ENCODE measurements at places on chromosomes 11 and 22.

DNA sequence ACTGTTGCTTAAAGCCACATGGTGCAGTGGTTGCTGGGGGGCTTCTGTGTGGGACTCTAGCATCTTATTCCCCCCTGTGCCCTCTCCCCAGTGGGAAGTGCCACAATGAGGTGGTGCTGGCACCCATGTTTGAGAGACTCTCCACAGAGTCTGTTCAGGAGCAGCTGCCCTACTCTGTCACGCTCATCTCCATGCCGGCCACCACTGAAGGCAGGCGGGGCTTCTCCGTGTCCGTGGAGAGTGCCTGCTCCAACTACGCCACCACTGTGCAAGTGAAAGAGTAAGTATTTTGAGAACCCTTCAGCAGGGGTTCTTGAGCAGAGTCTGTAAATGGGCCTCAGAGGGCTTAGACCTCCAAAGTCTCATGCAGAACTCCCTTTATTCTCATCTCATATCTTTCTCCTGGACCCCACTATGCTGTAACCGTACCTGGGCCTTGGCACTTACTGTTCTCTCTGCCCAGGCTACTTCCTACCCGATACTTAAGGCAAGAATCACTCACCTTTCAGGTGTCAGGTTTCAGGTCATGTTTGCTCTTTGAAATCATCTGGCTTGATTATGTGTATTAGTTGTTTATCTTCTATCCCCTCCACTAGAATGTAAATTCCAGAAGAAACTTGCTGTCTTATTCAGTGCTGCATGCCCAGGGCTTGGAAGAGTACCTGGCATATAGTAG lies 32.4 kb downstream of the PIK3IP1 start:
- DNase-seq, result no peak

GRCh38 chr22:36331912-36332622 lies 55.7 kb downstream of the MYH9 start:
- peak; percentile 66 for DNase-seq

DNA sequence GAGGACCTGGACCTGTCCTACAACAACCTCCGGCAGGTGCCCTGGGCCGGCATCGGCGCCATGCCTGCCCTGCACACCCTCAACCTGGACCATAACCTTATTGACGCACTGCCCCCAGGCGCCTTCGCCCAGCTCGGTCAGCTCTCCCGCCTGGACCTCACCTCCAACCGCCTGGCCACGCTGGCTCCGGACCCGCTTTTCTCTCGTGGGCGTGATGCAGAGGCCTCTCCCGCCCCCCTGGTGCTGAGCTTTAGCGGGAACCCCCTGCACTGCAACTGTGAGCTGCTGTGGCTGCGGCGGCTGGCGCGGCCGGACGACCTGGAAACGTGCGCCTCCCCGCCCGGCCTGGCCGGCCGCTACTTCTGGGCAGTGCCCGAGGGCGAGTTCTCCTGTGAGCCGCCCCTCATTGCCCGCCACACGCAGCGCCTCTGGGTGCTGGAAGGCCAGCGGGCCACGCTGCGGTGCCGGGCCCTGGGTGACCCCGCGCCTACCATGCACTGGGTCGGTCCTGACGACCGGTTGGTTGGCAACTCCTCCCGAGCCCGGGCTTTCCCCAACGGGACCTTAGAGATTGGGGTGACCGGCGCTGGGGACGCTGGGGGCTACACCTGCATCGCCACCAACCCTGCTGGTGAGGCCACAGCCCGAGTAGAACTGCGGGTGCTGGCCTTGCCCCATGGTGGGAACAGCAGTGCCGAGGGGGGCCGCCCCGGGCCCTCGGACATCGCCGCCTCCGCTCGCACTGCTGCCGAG lies 1.5 kb downstream of the LRFN4 start:
- no peak for DNase-seq

DNA sequence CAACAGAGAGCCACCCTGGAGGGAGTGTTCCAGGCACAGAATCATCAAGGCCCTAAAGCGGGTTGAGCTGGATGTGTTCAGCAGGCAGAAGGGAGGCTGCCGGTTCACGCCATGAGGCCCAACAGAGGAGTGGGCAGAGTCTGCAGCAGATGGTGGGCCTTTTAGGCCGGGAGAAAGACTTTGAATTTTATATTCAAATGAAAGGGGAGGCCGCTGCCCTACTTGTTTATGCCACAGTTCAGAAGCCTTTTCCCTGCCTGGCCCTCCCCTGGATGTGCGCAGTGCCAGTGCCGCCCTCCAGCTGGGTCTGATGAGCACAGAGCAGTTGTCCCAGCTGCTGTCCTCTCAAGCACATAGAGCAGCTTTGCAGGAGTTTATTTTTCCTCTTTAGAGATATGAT lies 46.9 kb upstream of the TTC12 start:
- DNase-seq, result no peak

DNA sequence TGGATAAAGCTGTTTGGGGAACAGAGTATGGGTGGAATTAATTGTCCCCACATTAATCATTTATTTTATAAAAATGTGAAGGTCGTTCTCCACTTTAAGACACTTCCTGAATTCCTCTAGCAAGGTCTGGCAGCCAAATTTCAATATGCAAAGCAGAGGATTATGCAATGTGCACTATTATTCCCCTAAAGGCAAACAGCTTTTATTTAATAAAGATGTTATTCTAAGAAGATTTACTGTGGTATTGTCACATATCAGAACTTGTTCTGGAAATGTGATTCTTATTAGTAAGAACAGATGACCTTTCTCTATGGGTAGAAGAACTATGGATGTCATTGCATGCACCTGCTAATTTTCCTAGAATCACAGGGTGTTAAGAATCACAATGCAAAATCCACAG lies 1128.8 kb upstream of the CCDC90B start:
- DNase-seq, result no peak

- DNase-seq, result no peak
Observed at GRCh38 chr11:120649316-120649715, 137.8 kb downstream of the GRIK4 start.

GRCh38 chr11:71465054-71465453 lies 12.1 kb downstream of the NADSYN1 start:
- DNase-seq, result no peak

GRCh38 chr11:28659716-28660348 lies 551.6 kb downstream of the METTL15 start:
- no peak for DNase-seq

GRCh38 chr22:28922540-28923244 lies 39.3 kb downstream of the ZNRF3 start:
- no peak for DNase-seq

GRCh38 chr11:78365381-78365792 lies 52.2 kb downstream of the GAB2 start:
- DNase-seq, result no peak

DNA sequence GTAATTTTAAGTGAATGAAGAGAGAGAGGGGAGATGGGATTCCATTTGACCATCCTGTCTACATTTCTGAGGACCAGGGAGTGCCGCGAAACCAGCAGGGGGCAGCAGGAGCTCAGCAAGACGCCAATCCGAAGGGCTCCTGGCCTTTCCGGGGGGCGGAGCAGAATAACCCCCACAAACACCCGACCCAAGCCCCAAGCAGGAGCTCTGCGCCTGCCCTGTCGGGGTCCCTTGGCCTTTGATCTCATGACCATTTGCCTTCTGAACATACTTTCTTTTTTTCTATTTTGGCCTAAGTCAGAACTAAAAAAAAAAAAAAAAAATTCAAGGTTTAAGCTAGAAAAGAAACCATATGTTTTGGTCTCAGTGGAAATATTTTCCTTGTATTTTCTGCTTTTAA lies 21.9 kb upstream of the SCN2B start:
- peak; percentile 84 for DNase-seq

GRCh38 chr11:70297341-70297740 lies 26.9 kb downstream of the PPFIA1 start:
- DNase-seq, result no peak

DNA sequence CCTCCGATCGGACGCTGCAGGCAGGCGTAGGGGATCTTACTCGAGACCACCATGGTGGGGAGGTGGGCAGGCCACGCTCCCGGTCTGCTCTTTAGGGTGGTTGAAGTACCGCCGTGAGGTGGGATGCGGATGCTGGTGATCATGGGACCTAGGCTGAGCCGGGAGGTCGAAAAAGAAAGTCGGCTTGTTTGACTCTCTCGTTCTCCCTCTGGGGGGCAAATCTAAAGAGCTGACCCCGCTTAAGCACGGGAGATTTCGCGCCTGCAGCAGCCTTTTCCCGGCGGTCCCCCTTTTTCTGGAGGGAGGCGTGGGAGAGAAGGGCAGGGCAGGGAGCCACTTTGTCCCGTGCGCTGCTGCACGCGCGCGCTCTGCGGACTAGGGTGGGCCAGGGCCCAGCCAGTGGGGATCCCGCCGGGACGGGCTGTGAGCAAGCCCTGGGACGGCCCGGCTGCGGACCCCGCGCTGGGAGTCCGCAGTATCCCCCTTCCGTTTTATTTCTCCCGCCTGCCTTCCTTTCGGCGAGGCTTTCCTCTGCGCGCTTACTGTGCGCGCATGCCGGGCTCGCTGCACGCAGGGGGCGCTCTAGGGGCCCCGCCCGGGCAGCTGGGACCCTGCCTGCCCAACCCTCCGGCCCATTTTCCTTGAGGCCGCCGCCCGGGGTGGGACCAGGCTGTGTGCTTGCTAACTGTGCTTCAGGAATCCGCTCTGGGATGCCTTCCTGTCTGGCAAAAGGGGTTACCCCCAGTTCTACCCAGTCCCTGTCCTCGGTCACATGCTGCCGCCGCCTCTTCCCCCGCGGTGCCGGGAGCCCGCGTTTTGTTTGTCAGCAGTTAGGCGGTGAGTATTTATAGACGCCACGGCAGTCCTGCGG lies 81.0 kb downstream of the PRR5L start:
- peak; percentile 70 for DNase-seq

- no peak for DNase-seq
Observed at GRCh38 chr11:23138761-23139160, 278.5 kb upstream of the CCDC179 start.

GRCh38 chr11:106397787-106398501 lies 320.5 kb downstream of the AASDHPPT start:
- DNase-seq, result no peak

- no peak for DNase-seq
Observed at GRCh38 chr22:32764330-32765131, 37.0 kb upstream of the TIMP3 start.

- no peak for DNase-seq
Observed at GRCh38 chr22:47269516-47270088, 507.2 kb downstream of the TBC1D22A start.

- DNase-seq, result no peak
Observed at GRCh38 chr11:69697861-69698260, 6.0 kb downstream of the FGF19 start.

DNA sequence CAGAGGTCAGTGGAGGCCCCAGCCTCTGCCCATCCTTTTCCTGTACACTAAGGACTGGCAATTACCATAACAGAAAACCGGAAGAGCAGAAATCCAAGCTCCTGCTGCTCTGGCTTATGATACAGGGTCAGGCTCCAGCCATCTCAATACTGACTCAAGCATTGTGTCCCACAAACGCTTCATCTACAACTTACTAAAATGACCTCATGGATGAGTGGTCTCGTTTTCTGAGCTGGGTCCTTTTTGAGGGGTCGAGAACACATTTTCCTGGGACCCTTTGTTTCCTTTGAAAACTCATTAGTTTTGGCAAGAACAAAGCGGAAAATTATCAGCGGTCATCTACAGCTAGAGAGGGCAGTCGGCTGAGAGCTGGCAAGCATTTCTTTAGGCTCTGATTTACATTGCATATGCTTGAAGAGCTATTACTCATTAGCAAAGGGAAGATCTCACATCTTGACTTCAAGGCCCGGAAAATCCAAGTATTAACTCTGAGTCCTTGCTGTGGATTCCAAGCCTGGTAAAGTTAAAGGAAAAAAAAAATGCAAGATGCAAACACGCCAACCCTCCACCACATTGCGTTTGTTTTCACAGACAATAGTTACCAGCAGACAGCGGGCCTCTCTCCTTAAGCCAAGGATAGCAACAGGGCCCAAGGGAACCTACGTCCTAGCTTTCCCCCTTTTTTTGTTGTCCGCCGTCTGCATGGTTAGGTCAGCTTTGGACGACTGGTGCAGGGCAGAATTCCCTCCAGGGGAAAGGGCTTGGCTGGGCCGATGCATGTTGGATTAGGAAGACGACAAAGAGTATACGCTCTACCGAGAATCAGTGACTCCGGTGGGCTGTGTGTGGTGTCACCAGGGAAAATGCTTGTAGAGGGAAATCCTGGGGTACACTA lies 1.8 kb downstream of the TESMIN start:
- no peak for DNase-seq

DNA sequence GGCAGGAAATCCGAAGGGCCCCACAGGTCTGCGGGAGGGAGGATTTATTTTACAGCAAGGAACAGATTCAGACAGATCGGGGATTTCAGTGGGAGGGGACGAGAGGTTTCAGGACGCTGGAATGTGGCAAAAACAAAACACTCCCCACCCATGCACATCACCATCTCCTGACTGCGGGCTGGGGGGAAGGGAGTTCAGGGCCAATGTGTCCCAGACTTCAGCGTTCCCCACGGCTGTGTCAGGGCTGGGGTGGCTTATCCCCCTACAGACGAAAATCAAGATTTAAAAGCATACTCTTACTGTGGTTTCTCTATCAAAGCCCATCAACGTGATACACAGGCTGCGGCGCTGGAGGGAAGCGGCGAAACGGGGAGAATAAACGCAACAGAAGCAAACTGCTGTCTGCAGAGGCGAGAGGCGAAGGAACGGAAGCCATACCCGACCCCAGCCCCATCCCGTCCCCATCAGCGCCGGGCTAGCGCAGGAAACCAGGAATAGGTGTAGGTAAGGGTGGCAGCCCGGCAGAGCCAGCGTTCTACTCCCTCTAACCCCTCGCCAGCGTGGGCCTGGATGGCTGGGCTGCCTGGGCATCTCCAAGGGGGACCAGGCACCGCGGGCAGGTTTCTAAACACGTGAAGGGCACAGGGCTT lies 2.7 kb downstream of the TENM4 start:
- no peak for DNase-seq

DNA sequence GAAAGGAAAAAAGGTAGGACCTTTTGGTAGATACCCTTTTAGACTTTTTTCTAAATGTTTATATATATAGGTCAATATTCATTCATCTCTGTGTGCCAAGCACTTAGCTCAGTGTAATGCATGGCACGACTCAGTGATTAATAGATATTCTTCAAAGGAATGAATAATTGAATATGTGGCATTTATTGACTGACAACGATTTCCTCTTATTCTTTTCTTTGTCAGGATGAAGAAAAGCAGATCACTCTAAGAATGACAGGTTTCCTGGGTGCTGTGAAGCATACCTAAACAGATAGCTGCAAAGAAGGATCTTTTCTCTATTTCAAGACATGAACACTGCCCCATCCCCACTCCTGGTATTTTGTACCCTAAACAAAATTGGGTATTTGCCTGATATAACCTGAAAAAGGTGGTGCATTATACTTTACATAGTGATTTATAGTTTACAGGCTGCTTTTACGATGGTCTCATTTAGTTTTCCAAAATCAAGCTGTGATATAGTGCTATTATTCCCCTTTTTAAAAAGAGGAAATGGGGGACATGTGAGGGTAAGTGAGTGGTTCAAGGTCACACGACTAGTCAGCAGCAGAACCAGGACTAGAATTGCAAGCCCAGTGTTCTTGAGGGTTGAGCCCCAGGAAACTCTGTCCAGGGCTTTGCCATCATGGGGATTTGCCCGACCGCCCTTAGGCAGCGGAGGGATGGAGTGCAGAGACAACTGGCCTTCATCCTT lies 32.9 kb upstream of the CLMP start:
- DNase-seq, result no peak

DNA sequence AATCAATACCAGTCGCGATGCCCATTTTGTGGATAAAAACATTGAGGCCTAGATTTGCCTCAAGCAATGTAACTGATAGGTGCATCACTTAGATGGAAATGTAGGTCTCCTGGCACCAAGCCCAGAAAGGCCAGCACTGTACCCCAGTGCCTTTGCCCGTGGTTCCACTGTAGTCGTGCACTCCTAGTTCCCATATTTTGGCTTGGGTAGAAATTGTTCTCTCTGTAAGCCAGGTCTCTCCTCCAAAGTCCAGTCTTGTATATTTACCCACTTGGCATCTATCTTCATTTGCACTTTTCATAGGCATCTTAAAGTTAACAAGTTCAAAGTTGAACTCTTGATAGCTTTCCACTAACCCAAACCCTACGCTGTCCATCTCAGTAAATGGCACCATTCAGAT lies 41.6 kb upstream of the DMC1 start:
- no peak for DNase-seq

Measured in CD4-positive, alpha-beta T cell treated with Interleukin-12 subunit alpha and Interleukin-12 subunit beta, for 1 hour (primary cell).